ENCODE measurements at places on chromosomes 6 and 20.

DNA sequence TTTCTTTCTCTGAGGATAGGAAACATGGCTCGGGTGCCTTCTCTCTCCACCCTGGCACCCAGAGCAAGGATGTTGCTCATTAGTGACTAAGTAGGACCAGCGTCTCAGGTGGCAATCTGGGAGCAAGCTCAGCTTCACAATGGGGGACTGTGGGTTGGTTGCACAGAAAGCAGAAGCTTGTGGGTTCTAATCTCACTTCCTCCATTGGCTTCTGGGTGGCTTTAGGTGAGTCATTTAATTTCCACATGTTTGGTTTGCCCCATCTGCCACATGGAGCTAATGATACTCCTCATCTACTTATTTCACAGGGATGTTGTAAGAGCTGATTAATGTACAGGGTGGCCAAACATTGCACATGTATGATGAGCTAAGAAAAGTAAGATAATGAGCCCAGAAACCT is 54.8 kb upstream of the AKIRIN2 start:
- DNase-seq: peak; percentile 85

GRCh38 chr6:79453558-79454042 is 83.6 kb downstream of the LCA5 start:
- DNase-seq: peak; percentile 81

DNA sequence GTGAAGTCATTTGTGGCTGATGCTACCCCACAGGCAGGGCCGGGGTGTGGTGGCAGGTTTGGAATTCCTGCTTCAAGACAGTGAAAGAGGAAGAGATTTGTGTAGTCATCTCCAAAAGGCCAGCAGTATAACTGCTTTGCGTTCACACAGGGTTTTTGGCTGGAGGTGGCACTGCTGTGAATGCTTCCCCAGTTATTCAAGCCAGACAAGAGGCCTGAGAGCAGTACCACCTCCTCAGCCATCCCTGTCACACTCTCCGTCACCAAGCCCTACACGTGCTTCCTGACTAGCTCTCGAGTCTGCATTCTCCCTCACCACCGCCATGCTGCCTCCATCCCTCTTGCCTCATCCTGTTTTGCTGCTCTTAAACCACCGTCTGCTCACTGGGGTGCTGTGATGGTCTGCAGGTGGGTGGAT is 23.9 kb downstream of the ARMC2 start:
- DNase-seq: no peak

GRCh38 chr6:170212051-170212756 is 78.7 kb downstream of the DLL1 start:
- no peak for DNase-seq

DNA sequence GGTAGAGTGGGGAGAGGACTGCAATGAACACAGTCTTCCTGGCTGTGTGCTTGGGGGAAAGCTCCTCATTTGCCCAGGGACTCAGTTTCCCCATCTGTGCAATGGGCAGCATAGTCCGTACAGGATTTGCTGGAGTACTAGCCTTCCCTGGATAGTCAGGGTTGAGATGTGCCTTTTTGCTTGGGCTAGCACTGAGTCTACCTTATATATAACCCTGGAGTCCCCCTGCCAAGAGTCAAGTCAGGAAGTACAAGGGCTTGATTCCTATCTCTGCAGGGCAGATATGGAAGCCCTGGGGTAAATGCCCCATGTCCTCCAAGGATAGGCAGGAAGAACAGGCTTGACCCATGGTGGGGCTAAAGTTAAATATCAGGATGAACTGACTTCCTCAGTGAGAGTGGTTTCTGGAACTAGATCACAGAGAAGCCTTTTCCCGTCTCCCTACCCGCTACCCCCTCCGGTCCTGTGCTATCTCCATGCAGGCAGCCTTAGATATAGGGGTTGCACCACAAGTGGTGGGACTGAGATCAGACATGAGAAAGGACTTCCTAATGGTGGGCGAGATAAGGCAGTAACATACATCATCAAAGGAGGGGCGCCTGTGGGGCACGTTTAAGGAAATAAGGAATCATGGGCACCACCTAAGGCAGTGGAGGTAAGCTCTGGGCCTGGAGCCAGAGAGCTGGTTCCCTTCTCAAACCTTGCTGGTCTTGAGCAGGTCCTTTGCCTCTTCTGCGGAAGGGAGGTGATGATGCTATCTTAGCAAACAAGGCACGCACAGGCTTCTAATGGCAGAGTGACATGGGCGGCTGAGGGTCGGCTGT is 157.9 kb downstream of the MRPL14 start:
- DNase-seq: no peak

DNA sequence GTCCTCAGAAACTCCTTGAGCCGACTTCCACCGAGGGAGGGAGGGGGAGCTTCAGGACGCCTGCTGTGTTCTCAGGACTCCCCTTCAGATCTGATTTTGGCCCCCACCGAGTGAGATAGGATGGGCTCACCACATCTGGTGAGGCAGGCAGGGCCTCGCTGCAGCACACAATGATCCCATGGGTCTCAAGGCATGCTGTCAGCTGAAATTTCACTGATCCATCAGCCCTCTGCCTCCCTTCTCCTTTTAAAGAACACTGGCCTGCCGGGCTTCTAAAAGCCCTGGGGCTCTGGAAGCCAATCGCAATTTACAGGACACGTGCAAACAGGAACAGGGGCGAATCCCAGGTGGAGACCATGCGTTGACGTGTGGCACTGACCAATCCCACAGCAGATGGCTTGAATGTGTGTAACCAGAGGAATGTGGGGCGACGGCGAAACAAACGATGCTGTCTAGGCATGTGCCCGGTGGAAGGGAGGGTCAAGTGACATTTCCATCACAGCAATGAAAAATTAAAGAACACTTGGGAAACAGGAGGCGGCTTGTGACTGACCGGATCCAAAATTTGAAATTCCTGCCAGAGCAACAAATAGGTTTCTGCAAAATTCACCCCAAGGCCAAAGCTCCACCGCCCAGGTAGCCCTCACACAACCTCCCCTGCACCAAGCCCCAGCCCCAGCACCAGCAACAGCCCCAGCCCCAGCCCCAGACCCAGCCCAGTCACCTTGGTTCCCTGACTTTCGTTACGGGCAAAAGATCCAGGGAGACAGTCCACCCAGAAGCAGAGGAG is 167.1 kb upstream of the ZNF337 start:
- DNase-seq: no peak

DNA sequence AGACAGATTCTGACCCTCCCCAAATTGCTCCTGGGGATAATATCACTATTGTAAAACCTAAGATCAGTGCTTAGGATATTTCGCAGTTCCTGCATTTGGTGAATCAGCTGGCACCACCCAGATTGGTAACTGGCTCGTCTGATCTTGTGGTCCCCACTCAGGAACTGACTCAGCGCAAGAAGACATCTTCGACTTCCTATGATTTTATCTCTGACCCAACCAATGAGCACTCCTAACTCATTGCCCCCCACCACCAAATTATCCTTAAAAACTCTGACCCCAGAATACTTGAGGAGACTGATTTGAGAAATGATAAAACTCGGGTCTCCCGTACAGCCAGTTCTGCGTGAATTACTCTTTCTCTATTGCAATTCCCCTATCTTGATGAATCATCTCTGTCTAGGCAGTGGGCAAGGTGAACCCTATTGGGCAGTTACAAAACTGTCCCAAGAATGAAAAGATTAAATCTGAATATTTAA is 55.7 kb upstream of the PRND start:
- DNase-seq: peak; percentile 86

DNA sequence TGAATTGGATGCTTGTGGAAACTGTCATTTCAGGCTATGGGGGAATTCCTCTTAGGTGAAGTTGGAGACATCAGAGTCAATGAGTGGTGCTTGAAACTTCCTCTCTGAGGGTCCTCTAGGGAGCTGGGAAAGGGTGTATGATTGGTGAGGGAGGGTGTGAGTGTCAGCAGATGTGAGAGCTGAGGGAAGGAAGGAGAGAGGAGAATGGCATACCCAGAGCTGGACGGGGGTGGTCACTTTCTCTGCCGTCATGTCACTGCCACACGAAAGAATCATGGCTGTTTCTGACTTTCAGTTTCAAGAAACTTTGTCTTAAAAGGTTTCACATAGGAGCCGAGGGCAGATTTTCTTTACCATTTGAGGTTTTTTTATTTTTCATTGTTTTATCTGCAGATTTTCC is 50.3 kb downstream of the DEK start:
- DNase-seq: no peak

DNA sequence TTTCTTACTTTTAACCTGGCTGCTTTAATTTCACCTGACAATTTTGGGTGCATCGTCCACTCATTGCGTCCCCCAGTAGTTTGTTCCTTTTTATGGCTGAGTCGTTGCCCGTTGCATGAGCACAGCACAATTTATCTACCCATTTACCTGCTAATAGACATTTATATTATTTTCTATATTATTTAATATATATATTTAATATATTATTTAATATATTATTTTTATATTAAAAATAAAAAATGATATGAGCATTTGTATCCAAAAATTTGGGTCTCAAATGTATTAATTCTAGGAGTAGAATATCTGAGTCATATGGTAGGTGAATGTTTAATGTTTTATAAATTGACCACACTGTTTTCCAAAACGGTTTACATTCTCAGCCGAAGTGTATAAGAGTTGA is 300.2 kb downstream of the THBS2 start:
- DNase-seq: no peak
